H4 (cell line): ENCODE measurements at places on chromosomes 7 and 10. TPM values are rescaled to one million over a fixed set of nuclear protein-coding genes. Genes with fewer than 3 reads are reported as not detected.

Gene SRRM3
- total RNA-seq: 3.8 and 4.8 TPM in 2 replicates

Gene LRMDA
- total RNA-seq: 0.10 TPM in 1 of 2 replicates, not detected in the other

Gene OR9A2
- not detected in 2 replicates for total RNA-seq

GRCh38 chr10:482848-483247 lies 206.6 kb downstream of the DIP2C start:
- no peak for DNase-seq

DNA sequence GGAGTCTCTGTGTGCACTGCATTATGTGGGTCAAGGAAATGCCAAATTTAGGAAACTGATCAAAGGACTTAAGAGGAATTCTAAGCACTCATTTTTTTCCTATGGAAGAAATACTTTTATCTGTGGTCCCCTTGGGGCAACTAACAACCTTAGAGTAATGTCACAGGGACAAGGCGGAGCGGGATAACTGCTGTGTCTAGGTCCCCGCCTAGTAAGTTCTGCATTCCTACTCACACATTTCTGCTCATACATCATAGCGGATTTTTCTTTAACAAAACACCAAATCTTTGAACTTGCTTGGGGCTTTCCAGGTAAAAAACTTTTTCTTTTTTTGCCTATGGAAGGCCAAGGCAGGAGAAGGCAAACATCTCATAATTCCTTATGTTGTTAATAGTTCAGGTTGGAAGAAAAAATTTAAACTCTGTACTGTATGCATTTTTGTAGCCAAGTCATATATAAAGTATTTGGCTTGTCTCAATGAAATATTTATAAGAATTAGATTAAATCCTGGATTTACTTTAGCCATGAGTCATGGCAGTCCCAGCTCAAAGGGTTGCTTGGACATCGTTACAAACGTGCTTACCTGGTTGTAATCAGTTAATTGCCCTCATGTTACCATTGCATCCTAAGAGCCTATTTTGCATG lies 285.0 kb downstream of the PHTF2 start:
- no peak for DNase-seq

DNA sequence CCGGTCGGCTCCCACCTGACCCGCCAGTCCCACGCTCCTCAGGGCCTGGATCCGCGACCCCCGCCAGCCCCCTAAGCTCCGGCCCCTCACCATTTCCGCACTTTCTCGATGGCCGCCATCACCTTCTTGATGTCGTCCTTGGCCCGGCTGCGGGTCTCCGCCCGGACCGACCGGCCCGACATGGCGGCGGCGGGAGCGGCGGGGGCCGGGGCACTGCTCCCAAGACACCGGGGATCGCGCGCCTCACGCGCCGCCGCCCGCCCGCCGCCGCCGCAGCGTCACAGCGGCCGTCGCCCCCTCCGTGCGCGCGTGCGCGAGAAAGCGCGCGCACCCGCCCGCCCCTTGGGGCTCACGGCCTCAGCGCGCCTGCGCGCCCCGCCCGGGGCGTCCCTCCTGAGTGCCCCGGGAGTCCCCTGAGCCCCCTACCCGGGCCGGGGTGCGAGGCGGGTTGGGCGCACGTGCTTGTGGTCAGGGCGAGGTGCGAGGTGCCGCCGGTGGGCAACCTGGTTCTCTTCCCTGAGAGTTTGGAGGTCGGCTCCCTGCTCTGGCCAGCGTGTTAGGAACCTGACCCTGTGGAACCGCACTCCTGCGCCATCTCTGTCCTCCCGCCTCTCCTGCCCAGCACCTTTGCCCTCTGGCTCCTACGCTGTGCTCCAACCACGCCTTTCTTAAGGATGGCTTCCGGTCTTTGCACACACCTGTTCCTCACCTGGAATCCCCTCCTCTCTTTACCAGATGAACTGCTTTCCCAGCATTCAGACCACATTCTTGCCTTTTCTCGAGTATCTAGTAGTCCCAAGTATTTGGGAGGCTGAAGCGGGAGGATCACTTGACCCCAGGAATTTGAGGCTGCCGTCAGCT lies at the start of gene BCL7B:
Gene BCL7B (minus strand): TSS at position 294 of the 861 bp plus-strand sequence. CDS start 112 bp downstream, at position 182.
- DNase-seq: no peak

- DNase-seq: no peak
Observed at GRCh38 chr10:127195041-127195506, 1.3 kb downstream of the INSYN2A start.

DNA sequence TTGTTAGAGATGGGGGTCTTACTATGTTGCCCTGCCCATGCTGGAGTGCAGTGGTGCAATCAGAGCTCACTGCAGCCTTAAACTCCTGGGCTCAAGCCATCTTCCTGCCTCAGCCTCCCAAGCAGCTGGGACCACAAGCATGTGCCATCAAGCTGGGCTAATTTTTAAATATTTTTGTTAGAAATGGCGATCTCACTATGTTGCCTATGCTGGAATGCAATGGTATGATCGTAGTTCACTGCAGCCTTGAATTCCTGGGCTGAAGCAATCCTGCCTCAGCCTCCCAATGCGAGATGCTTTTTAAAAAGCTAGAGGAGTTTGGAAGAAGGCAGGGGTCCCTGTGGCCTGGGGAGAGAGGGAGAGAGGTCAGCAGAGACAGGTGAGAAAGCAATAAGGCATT lies 600.1 kb upstream of the AUTS2 start:
- DNase-seq: no peak
